ENCODE measurements at places on chromosomes 2 and 18. TPM values are rescaled to one million over a fixed set of nuclear protein-coding genes. Genes with fewer than 3 reads are reported as not detected.

Gene CAPN13
- not detected for total RNA-seq

Gene IL1R1
- 23.2 TPM for total RNA-seq

Gene OSBPL6
- 3.9 TPM for total RNA-seq

Gene RTP5
- total RNA-seq = not detected

Gene APOB
- 0.27 TPM for total RNA-seq

Gene CKAP2L
- 3.0 TPM for total RNA-seq

Gene FSIP2
- total RNA-seq = 0.38 TPM

Gene DHRS9
- total RNA-seq = 17.0 TPM

Gene C1QL2
- total RNA-seq = not detected

Gene ALPI
- not detected for total RNA-seq

Gene DCDC2C
- not detected for total RNA-seq

Gene POTEJ
- total RNA-seq = 0.09 TPM

Gene PCARE
- total RNA-seq = under 0.01 TPM

Gene MAL
- total RNA-seq = not detected

Gene STON1
- total RNA-seq = 11.3 TPM

Gene INHBB
- total RNA-seq = 2.4 TPM

Gene FAM161A
- total RNA-seq = 2.1 TPM

Gene CYTIP
- total RNA-seq = not detected

Gene CHPF
- total RNA-seq = 0.72 TPM

Gene UGT1A3
- total RNA-seq = not detected

Gene RNPEPL1
- total RNA-seq = 25.3 TPM

Gene RUFY4
- total RNA-seq = not detected

Gene PSME4
- 42.6 TPM for total RNA-seq

Gene TTL
- total RNA-seq = 43.1 TPM

Gene AP1S3
- 3.2 TPM for total RNA-seq

Gene FOXD4L1
- total RNA-seq = not detected

Gene CCBE1
- total RNA-seq = 1.5 TPM

Gene AMER3
- total RNA-seq = not detected

Gene CNOT11
- total RNA-seq = 17.9 TPM

Gene SERPINB13
- total RNA-seq = not detected

Gene VWC2L
- total RNA-seq = not detected

Gene GCG
- not detected for total RNA-seq

Gene AOX1
- total RNA-seq = 3.9 TPM

Gene COLEC12
- 0.94 TPM for total RNA-seq

Gene METTL8
- total RNA-seq = 10.3 TPM

Gene ABHD1
- under 0.01 TPM for total RNA-seq

Gene ST3GAL5
- total RNA-seq = 19.7 TPM

Gene KCNS3
- 0.81 TPM for total RNA-seq

Gene ANKRD30BL
- not detected for total RNA-seq

Data from endothelial cell of coronary artery (primary cell).